Esophagus muscularis mucosa (tissue), 4 donors: ENCODE measurements at places on chromosomes 2 and 18. TPM values are rescaled to one million over a fixed set of nuclear protein-coding genes. Genes with fewer than 3 reads are reported as not detected.

DNA sequence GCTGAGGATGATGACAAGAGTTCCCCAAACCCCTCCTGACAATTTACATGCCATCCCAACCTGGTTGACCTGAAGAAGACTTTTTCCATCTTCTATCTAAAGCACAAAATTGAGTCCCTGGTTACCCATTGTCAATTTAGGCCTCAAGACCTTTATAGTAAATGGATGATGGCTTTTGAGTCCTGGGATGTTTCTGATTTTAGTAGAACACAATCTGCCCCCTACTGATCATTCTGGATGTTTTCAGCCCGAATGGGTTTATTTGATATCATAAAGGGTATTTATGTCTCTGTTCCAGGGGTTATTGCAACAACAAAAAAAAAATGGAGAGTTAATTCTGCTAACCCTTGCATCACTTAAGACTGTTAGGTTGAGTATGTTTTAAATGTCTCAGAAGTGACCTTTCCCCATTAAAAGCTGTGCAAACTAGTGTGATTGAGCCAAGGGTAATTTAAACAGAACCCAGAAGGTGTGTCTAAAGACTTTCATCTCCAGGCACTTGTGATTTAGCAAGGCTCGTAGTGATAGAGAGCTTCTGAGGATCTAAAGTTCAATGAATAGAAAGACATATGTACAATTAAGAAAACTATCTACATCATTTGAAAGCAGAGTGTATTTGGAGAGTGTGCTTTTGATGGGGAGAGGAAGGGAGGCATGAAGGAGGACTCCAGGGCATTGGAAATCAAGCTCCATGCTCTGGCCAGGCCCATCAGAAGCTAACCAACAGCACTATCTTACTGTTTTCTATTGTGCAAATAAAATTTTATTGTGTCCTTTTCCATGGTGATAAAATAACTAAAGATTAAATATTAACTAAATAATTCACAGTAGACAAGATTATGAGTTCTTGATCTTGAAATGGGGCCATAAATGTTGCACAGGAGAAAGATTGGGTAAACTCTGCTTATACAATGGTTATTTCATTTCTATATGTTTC lies 96.6 kb upstream of the NOSTRIN start:
- no peak for DNase-seq

GRCh38 chr2:83827618-83828017 lies 631.5 kb downstream of the SUCLG1 start:
- DNase-seq, result no peak

DNA sequence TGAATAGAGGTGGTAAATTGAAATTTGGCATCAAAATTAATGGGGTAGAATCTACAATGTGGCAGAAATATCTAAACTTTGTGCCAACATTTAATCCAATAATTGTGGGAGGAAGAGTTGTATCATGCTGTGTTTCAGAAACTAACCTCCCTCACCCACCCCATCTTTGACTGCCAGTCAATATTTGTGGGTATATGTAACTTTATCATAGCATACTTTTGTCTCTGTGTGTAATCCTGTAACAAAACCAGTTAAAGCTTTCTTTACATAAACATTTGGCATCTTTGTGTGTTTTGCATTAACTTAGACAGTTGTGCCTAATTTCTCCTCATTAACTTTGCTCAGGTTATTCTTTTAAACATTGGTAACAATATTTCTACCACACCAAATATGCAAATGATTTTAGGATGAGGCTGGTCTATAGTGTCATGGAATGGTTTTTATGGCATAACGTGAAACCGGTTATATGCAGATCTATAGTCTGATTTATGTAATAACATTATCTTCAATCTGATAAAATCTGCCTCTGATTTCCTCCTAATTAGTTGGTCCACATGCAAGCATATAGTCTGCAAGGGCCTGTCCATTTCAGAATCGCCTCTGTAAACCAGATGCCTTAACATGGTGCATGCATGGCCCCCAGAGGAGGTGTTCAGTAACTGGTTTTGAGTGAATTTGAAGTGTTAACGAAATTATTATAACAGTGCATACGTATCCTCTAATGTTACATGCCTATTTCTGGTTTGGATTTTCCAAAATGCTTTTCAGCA lies 84.3 kb downstream of the ACSL3 start:
- no peak for DNase-seq

- DNase-seq, result no peak
These were observed 117.2 kb downstream of the LNPK start for GRCh38 chr2:175884697-175885393.

DNA sequence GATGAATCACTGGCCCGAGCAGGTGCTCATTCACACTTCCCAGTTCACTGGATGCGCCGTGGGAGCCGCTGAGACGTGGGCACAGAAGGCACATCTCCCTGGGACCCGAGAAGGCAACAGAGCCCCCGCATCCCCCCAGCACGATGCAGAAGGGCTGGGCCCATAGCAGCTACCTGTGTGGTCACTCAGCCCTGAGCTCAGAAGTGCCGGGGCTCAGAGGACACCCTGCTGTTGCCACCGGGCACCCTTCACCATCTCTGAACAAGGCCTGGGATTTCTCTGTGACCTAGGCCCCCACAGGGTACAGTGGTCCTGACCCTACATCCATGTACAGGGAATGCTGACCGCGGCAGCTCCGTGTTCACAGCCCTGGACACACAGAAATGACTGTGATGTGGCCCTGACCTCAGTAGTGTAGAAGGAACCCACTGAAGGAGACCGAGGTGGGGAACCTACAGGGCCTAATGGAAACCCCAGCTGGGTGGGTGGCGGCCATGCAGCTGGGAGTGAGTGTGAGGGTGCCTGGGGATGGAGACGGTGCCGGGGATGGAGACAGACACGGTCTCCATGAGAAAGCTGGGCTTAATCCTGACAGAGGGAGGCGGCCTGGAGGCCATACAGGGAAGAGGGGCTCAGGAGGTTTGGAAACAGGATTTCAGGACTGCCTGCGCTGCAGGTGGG lies 111.9 kb upstream of the OTOS start:
- DNase-seq, result peak; percentile 78

DNA sequence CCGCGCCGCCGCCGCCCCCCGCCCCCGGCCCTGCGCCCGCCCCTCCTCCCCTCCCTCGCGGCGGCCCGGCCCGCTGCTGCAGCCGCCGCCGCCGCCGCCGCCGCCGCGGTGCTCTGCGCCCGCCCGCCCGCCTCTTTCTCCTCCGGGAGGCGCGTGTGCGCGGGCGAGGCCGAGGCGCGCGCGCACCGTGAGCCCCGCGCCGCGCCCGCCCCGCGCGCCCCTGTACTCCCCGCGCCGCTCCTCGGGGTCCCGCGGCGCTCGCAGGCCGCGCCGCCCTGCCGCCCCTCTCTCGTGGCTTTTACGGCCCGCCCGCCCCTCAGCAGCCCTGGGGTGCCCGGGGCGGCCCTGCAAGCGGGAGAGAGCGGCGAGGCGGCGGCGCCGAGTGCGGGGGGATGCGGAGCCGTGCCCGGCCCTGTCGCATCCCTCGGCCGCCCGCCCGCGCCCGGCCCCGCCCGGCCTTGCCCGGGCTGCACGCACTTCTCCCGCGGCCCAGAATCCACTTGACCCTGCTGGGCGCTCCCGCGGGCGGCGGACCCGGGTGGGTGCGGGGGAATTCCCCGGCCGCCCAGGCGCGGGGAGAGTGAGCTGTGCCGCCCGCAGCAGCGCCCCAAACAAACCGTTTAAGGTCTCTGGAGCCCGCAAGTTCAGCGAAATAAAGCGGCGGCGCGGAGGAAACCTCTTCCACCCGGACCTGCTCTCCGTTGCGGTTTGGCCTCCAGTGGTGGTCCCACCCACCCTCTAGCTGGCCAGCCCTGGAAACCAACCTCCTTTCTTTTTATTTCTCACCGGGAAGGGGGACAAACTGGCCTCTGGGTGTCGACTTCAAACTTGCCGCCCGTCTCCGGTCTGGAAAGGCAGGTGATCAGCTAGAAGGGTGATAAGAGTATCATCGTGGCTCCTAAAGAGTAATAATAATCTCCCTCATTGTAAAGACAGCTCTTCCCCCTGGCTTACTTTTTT lies 37.4 kb downstream of the AFF3 start:
- DNase-seq, result peak; percentile 85

- DNase-seq, result no peak
These were observed 1.6 kb downstream of the TYMS start for GRCh38 chr18:658947-659533.

DNA sequence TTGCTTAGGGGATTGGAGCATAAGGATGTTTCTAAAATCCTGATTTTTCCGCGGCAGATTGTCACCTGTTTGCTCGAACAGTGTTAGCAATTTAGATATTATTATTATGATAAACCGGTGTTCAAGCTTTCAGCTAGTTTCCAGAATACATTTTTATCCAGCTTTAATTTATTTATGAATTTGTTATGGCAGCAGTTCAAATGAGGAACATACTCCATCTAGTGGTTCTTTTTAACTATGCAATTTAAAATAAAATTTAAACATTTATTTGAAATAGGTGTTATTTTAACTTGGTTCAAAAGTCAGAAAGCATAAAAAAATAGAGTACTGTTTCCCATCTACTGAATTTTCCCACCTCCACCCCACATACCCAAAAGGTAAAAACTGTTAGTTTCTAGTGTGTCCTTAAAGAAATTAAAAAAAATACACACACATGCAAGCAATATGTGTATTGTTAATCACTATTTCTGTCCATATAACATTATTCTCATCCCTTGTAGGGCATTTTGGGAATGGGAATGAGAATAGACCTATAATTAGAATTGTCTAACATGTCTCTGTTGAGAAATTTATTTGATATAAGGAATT lies 23.2 kb downstream of the ACOXL start:
- DNase-seq, result no peak

DNA sequence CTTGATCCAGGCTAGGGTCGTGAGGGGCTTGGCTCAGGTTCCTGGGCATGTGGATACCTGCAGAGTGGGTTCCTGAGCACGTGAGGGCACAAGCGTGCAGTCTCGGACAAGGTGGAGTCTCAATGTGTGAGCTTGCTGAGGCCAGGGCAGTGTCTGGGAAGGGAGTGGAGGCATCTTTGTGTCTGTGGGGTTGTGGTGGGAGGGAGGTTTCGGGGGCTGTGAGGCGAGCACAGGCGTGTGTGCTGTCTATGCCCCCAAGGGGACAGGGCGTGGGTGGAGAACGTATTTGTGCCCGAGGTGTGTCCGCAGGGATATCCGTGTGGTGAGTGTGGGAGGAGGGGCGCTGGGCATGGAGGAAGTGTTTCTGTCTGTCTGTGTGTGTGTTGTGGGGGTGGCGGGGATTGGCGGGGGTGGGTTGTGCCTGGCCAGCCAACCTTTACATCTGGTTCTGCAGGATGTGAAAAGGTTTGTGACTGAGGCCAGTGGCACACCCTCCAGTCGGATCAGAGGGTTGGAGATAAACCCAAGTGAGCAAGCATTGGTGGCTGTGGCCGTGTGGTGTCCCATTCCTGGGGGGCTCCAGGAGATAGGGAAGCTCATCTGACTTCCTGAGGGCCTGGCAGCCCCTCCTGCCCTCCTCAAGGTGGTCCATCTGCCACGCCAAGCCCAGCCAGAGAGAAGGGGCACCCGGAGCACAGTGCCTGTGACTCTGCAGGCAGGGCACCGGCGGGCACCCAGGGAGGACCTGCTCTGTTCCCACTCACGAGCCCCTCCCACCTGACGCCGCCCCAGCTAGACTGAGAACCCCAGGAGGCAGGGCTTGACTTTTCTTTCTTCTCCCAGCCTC lies 57.1 kb downstream of the ZFP36L2 start:
- DNase-seq, result no peak

DNA sequence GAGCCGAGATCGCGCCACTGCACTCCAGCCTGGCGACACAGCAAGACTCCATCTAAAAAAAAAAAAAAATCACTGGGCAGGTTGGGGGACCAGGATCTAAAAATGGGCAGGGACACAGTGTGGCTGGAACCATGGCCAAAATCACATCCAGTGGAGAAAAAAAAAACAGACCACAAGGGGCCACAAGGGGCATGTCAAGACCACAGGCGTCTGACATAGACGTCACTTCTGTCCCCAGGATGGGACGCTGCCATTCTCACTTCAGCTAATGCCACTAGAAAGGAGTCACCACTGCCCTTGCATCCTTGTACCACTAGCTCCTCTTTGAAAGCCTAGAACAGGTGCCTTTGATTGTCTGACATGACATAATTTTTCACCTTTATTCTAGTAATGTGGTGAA lies 2.5 kb upstream of the POMC start:
- no peak for DNase-seq

GRCh38 chr2:229410264-229410663 lies 139.2 kb upstream of the PID1 start:
- no peak for DNase-seq

DNA sequence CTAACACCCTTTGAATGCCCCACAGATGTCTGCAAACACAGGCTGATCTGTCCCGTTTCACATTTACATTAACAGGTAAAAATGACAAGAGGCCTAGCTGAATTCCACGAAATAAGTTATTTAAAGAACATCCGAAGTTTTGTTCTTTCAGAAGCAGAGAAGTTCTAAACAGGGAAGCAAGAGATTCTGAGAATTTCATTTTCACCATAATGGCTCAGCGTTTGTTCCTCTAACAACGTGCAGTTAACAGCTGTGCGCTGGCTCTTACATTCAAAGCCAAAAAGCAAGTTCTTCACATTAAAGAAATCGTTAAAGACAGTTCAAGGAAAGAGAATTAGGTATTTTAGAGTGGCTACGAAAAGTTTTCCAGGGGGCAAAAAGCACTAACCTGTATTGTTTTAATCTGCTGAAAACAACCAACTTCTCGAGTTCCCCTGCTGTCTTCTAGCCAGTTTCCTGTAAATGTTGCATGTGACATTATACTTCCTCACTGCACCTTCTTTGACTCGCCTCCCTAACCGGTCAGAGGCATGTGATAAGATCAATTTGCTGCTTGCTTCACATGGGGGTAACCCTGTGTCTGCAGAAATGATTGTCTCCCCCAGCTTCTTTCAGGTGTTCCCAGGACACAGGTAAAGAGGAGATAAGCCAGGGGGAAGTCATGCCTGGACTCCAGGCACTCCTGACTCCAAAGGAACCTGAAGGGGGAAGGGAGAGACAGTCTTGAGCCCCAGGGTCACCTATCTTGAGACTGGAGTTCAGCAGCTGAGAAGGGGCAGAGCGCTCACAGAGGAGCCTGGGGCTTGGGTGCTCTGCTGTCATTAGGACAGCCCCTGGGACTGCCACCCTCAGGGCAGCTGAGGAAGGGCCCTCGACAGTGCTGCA lies 36.8 kb upstream of the WIPF1 start:
- DNase-seq, result no peak

- no peak for DNase-seq
These were observed 50.8 kb downstream of the PID1 start for GRCh38 chr2:229220254-229220653.

LRRC30 gene
- total RNA-seq, result not detected

TACR1 gene
- total RNA-seq, result 3.0 TPM

DNER gene
- total RNA-seq, result 4.2 TPM

CFAP221 gene
- total RNA-seq, result 0.17 TPM

DHRS9 gene
- total RNA-seq, result 0.83 TPM

MATN3 gene
- total RNA-seq, result 0.66 TPM

COL3A1 gene
- total RNA-seq, result 182 TPM

DQX1 gene
- not detected for total RNA-seq

SLC39A6 gene
- total RNA-seq, result 39.1 TPM
